ENCODE measurements at places on chromosomes 12 and 14.

DNA sequence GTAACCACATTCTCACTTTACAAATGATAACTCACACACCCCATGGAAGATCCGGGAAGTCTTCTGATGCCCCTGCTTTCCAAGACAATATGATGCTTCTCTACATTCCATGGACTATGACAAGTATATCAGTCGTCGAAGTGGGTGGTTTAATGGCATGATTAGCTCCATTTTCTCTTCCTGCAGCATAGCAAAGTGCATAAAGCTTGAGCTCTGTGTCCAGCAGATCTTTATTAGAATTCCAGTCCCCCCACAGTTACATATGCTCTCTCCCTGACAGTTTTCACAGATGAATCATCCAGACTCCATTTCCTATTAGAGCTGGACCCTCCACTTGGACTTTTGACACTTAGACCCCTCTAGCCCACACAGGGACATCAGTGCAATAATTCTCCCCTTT lies 174.9 kb downstream of the BCAT1 start:
- DNase-seq: no peak

DNA sequence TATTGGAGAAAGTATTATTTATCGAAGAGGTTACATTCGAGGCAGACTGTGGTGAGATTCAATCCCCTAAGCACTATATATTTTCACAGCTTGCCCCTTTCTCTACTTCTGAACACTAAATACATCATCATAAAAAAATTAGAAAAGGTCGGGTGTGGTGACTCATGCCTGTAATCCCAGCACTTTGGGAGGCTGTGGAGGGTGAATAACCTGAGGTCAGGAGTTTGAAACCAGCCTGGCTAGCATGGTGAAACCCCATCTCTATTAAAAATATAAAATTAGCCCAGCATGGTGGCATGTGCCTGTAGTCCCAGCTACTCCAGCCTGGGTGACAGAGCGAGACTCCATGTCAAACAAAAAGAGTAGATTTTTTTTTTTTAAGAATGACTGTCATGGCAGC lies 70.6 kb upstream of the MYF6 start:
- no peak for DNase-seq

- no peak for DNase-seq
These were observed 45.1 kb upstream of the MEG3 start for GRCh38 chr14:100780646-100781355.

DNA sequence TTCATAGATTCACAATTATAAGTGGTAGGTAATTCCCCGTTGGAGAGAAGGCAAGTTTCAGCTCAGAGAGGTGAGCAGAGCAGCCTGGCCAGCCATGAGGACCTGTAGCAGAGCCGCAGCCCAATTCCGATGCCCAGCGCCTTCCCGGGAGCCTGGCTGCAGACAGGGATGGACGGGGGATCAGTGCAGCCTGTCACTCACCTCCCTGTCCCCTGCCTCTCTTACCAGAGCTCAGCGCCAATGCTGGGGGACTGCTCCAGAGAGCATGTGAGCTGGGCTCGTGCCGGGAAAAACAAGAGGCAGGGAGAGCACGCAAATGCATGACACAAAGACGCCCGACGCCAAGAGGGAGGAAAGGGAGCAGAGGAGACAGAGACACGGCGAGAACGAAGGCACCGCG lies 231.9 kb downstream of the BCL11B start:
- no peak for DNase-seq

DNA sequence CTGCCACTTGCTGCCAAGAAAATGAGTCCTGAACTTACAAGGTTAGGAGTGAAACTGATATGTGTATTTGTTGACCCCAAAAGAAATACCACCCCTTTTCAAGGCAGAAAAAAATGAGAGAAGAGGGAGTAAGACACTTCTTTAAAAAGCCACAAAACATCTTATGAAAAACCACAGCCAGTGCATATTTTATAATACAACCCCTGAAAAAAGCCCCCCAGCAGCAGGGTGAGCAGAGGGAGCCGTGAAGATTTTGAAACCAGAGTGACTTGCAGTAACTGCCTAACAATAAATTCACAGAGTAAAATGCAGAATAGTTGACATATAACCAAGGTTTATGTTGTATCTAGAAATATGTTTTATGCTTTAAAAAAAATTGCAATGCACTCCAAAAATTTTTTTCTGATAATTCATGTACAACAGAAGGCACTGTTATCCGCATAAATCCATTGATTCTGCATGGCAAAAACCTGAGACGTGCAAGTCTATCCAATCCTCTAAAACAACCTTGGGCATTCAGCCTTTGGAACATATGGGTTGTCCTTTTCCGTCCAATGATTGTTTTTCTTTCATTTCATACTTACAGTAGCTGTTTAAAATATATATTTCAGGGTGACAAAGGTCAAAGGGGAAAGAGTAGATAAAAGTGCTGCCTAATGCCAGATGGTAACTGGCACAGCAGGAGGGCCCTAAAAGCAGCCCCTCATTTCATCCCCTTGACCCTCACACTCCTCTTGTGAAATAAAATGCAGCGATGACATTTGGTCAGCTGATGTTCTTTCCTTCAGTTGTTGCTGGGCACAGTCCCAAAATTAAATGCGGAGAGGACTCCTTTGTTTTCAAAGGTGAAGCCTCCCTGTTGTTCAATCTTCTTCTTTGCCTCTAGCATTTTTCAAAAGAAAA lies 65.3 kb downstream of the IPO8 start:
- DNase-seq: no peak

- DNase-seq: no peak
These were observed 160.2 kb downstream of the KICS2 start for GRCh38 chr12:64061868-64062375.

- no peak for DNase-seq
These were observed 172.3 kb downstream of the NDUFA12 start for GRCh38 chr12:94831081-94831751.

Data from AG10803 (cell line).